Heart right ventricle (tissue), 16 donors: ENCODE measurements at places on chromosomes 7 and 10. TPM values are rescaled to one million over a fixed set of nuclear protein-coding genes. Genes with fewer than 3 reads are reported as not detected.

DNA sequence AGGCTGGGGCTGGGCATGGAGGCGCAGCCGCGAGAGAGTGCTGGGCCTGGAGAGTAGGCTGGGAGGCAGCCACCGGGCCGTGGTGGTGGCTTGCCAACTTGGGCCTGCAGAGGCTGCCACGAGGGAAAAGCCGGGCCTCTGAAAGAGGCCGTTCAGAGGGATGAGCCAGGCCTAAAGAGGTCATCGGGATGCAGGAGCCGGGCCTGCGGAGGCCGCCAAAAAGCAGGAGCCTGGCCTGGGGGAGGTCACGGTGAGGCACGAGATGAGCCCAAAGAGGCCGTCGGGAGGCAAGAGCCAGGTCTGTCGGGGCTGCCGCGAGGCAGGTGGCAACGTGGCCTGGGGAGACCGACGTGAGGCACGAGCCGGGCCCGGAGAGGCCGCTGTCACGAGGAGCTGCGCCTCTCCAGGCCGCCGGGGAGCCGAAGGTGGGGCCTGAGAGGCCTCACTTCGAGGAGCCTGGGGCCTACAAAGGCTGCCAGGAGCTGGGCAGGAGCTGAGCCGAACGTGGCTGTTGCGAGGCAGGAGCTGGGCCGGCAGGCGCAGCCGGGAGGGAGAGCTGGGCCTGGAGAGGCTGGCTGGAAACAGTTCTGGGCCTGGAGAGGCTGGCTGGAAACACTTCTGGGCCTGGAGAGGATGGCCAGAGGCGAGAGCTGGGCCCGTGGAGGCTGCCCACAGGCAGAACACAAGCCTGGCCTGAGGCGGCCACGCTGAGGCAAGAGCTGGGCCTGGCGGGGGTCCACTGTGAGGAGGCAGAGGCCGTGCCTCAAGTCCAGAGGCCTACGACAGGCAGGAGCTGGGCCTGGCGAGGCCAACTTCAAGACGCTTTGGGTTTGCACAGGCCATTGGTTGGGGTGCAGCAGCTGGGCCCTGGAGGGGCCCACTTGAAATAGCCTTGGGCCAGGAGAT, 24.6 kb downstream of the MDH2 start:
- H3K27me3 ChIP-seq: no peaks in the 10 kb centered on the region
- H3K4me1 ChIP-seq: peaks cover 15% of the 10 kb centered on the region
- H3K36me3 ChIP-seq: no peaks in the 10 kb centered on the region
- no peak overlapping the region for H3K4me3 ChIP-seq
- H3K27ac ChIP-seq: no peak overlapping the region
- DNase-seq: no peak

Gene DKK1
- not detected for total RNA-seq

DNA sequence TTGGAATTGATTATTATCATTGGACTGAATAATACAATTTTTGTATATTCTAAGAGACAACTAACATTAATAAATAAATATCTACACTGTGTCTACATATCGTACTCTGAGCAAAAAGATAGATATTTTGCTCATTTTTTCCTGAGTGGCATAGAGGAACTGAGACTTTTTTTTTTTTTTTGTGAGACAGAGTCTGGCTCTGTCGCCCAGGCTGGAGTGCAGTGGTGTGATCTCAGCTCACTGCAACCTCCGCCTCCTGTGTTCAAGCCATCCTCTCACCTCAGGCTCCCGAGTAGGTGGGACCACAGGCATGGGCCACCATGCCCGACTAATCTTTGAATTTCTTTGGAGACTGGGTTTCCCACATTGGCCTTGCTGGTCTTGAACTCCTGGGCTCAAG, 14.0 kb downstream of the KMT2E start:
- H3K4me1 ChIP-seq: peaks cover 44% of the 10 kb centered on the region
- no peaks in the 10 kb centered on the region for H3K27me3 ChIP-seq
- H3K36me3 ChIP-seq: no peaks in the 10 kb centered on the region
- no peak for DNase-seq
- H3K27ac ChIP-seq: no peak overlapping the region

Gene CRPPA
- total RNA-seq: 5.8 TPM

- no peaks in the 10 kb centered on the region for H3K4me1 ChIP-seq
- DNase-seq: no peak
- no peak overlapping the region for H3K4me3 ChIP-seq
- no peak overlapping the region for H3K27ac ChIP-seq
- H3K36me3 ChIP-seq: no peaks in the 10 kb centered on the region
- peaks cover 20% of the 10 kb centered on the region for H3K27me3 ChIP-seq
Measured at GRCh38 chr7:155231241-155231800, 66.4 kb upstream of the INSIG1 start.

GRCh38 chr10:96407560-96408069, 48.8 kb upstream of the OPALIN start:
- peaks cover 21% of the 10 kb centered on the region for H3K27me3 ChIP-seq
- H3K4me3 ChIP-seq: no peak overlapping the region
- H3K27ac ChIP-seq: no peak overlapping the region
- H3K36me3 ChIP-seq: no peaks in the 10 kb centered on the region
- H3K4me1 ChIP-seq: no peaks in the 10 kb centered on the region
- DNase-seq: no peak

GRCh38 chr10:63917363-63917762, 396.2 kb downstream of the REEP3 start:
- DNase-seq: no peak
- H3K27me3 ChIP-seq: no peaks in the 10 kb centered on the region
- H3K4me3 ChIP-seq: no peak overlapping the region
- no peak overlapping the region for H3K27ac ChIP-seq

DNA sequence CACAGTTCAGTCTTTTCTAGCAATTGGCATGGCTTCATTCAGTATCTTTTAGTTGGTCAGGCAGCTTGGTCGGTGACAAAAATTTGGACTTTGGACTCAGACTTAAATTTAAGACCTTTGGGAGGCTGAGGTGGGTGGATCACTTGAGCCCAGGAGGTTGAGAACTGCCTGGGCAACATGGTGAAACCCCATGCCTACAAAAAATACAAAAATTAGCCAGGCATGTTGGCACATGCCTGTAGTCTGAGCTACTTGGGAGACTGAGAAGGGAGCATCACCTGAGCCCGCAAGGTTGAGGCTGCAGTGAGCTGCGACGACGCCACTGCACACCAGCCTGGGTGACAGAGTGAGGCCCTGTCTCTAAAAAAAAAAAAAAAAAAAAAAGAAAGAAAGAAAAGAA, 19.5 kb upstream of the ITPRID1 start:
- no peak overlapping the region for H3K27ac ChIP-seq
- H3K4me3 ChIP-seq: no peak overlapping the region
- H3K36me3 ChIP-seq: no peaks in the 10 kb centered on the region
- no peaks in the 10 kb centered on the region for H3K4me1 ChIP-seq
- no peak for DNase-seq
- no peaks in the 10 kb centered on the region for H3K27me3 ChIP-seq

- H3K36me3 ChIP-seq: peaks cover 30% of the 10 kb centered on the region
- H3K27ac ChIP-seq: peak overlapping the region; percentile 64
- peak; percentile 21 for DNase-seq
- no peaks in the 10 kb centered on the region for H3K27me3 ChIP-seq
- H3K4me3 ChIP-seq: no peak overlapping the region
Measured at GRCh38 chr7:75599244-75599781, 107.2 kb downstream of the SPDYE5 start.

DNA sequence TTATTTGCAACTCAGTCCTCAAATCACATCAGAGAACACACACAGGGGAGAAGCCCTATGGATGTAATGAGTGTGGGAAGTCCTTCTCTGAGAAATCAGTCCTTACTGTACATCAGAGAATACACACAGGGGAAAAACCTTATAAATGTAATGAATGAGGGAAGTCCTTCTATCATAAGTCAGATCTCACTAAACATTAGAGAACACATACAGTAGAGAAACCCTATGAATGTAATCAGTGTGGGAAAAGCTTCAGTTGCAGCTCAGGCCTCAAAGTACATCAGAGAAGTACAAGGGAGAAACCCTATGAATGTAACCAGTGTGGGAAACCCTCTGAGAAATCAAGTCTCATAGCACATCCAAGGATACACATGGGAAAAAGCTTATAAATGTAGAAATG, 39.0 kb upstream of the ZNF248 start:
- no peaks in the 10 kb centered on the region for H3K27me3 ChIP-seq
- H3K4me1 ChIP-seq: no peaks in the 10 kb centered on the region
- no peak overlapping the region for H3K27ac ChIP-seq

DNA sequence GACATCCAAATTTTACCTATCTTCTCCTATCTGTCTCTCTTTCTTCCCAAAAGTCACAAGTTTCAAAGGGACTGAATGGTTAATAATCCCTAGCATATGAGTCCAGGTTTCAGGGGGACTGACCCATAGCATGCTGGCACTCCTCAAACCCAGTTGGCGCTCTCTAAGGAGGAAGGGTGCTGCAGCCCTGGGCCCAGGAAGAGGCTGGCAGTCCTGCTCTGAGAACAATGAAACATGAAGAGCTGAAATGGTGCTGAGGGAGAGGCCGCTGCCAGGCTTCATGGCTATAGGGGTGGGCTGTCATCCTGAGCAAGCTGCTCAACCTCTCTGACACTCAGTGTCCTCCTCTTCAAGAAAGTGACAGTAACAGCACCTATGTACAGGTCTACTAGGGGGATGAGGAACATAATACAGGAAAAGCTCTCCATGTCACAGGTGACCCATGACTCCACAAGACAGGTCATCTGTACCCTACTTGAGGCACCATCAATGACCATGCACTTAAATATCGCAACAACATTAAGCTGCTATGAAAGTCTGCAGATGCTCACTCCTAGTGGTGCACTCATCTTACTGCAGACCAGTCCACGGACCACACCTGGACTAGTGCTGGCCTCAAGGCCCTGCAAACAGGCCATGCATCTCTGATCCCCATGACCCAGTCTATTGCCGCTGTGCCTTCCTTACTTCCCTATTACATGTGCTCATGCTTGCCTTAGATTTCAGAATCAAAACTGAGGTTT, 17.0 kb downstream of the COBL start:
- DNase-seq: no peak
- H3K27ac ChIP-seq: no peak overlapping the region
- peaks cover 6% of the 10 kb centered on the region for H3K4me1 ChIP-seq
- H3K4me3 ChIP-seq: no peak overlapping the region
- H3K27me3 ChIP-seq: no peaks in the 10 kb centered on the region

Gene ATP5F1C
- total RNA-seq: 771 TPM

Gene MNX1
- not detected for total RNA-seq

Gene CD36
- total RNA-seq: 827 TPM

GRCh38 chr7:64849250-64849923, 53.7 kb upstream of the ZNF273 start:
- H3K4me3 ChIP-seq: no peak overlapping the region
- H3K27ac ChIP-seq: no peak overlapping the region
- H3K27me3 ChIP-seq: no peaks in the 10 kb centered on the region
- no peak for DNase-seq
- H3K36me3 ChIP-seq: no peaks in the 10 kb centered on the region

GRCh38 chr7:83509255-83510021, 139.5 kb downstream of the SEMA3E start:
- H3K4me1 ChIP-seq: no peaks in the 10 kb centered on the region
- no peaks in the 10 kb centered on the region for H3K36me3 ChIP-seq
- no peak overlapping the region for H3K4me3 ChIP-seq
- no peaks in the 10 kb centered on the region for H3K27me3 ChIP-seq

Gene PRRT4
- total RNA-seq: 2.4 TPM

Gene HNRNPF
- total RNA-seq: 83.7 TPM

Gene BLNK
- 0.66 TPM for total RNA-seq

GRCh38 chr10:99630433-99630832, 10.2 kb upstream of the SLC25A28 start:
- H3K4me3 ChIP-seq: no peak overlapping the region
- peaks cover 5% of the 10 kb centered on the region for H3K27me3 ChIP-seq
- no peaks in the 10 kb centered on the region for H3K36me3 ChIP-seq
- no peak for DNase-seq

DNA sequence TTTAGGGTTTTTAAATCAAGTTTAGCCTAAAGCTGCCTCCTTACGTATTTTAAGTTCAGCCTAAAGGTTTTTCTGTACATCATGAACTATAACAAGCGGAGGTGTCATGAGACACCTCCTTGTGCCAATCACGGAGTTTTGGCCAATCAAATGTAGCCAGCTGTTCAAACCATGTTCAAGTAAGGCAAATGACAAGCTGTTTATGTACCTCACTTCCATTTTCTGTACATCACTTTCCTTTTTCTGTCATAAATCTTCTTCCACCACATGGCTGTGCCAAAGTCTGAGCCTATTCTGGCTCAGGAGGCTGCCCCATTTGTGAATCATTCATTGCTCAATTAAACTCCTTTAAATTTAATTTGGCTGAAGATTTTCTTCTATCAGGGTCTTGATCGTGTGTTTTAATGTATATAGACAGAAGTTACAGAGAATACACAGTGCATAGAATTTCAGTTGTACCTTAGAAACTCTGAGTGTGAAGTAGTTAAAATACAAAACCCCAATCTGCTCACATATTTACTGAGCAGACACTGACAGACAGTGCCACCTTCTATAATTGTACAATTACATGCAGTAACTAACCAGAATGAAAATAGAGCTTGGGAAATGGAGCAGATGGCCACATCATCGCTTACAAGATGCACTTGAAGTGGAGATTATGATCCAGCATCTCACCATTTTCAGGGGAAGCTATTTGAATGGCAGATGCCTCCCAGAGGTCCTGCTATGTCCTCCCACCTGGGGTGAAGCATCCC, 76.9 kb upstream of the LANCL2 start:
- H3K27ac ChIP-seq: no peak overlapping the region
- H3K4me3 ChIP-seq: no peak overlapping the region
- no peaks in the 10 kb centered on the region for H3K27me3 ChIP-seq

- peak; percentile 1 for DNase-seq
- H3K27ac ChIP-seq: no peak overlapping the region
- peaks cover 12% of the 10 kb centered on the region for H3K27me3 ChIP-seq
Measured at GRCh38 chr10:43199088-43199683, 60.9 kb downstream of the CSGALNACT2 start.

- H3K4me3 ChIP-seq: no peak overlapping the region
- H3K4me1 ChIP-seq: no peaks in the 10 kb centered on the region
- H3K36me3 ChIP-seq: no peaks in the 10 kb centered on the region
Measured at GRCh38 chr10:98012644-98013043, 17.8 kb downstream of the CRTAC1 start.

Gene OR13A1
- 0.12 TPM for total RNA-seq

DNA sequence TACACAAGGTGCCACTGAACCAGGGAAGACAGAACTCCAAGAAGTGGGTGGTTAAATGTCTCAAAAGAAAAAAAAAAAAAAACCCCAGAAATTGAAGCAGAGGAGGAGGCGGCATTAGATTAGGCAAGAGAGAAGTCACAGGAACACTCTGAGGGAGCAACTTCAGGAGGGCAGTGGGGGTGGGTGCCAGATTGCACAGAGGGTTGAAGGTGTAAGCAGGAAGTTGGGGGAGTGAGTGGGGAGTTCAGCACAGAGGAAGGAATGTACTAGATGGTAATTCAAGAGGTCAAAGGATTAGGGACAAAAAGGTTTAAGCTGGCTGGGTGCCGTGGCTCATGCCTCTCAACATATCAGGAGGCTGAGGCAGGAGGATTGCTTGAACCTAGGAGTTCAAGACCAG, 110.0 kb upstream of the PDLIM1 start:
- no peak for DNase-seq
- H3K4me1 ChIP-seq: peaks cover 19% of the 10 kb centered on the region
- H3K27me3 ChIP-seq: no peaks in the 10 kb centered on the region
- H3K36me3 ChIP-seq: peaks cover 100% of the 10 kb centered on the region
- no peak overlapping the region for H3K4me3 ChIP-seq

Gene SLC26A4
- 0.83 TPM for total RNA-seq

Gene SLC18A3
- total RNA-seq: not detected

GRCh38 chr7:139106959-139107358, 2.6 kb downstream of the ZC3HAV1 start:
- H3K36me3 ChIP-seq: no peaks in the 10 kb centered on the region
- no peaks in the 10 kb centered on the region for H3K27me3 ChIP-seq
- H3K4me1 ChIP-seq: peaks cover 5% of the 10 kb centered on the region
- H3K27ac ChIP-seq: no peak overlapping the region

- no peak overlapping the region for H3K4me3 ChIP-seq
- no peaks in the 10 kb centered on the region for H3K27me3 ChIP-seq
- no peaks in the 10 kb centered on the region for H3K36me3 ChIP-seq
- H3K27ac ChIP-seq: no peak overlapping the region
- H3K4me1 ChIP-seq: peaks cover 12% of the 10 kb centered on the region
Measured at GRCh38 chr7:131385039-131385605, 57.4 kb downstream of the MKLN1 start.

Gene SPDYE11
- total RNA-seq: not detected
